ENCODE measurements at places on chromosomes 12 and 14.

GRCh38 chr14:102415671-102416070 is 52.9 kb downstream of the TECPR2 start:
- DNase-seq, result no peak

DNA sequence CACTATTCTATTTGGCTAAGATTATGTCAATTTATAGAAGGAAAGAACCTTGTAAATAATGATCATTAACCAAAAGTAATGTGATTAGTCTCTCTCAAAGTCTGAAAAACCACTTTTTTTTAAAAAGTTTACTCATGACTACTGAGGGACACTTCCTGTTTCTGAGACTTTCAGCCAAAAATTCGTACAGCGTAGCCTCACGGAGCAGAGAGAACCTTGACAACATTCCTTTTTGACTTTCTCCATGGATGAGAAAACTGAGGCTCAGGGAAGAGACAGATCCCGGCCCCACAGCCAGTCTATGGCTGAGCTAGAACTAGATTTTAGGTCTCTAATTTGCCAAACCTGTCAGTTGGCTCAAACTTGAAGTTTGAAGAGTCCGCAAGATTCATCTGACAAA is 68.2 kb downstream of the DAD1 start:
- no peak for DNase-seq

GRCh38 chr12:21190016-21190415 is 59.0 kb downstream of the SLCO1B1 start:
- no peak for DNase-seq

GRCh38 chr14:79525416-79525815 is 685.9 kb downstream of the DIO2 start:
- DNase-seq, result no peak

GRCh38 chr12:88889326-88890110 is 309.2 kb upstream of the KITLG start:
- DNase-seq, result no peak

DNA sequence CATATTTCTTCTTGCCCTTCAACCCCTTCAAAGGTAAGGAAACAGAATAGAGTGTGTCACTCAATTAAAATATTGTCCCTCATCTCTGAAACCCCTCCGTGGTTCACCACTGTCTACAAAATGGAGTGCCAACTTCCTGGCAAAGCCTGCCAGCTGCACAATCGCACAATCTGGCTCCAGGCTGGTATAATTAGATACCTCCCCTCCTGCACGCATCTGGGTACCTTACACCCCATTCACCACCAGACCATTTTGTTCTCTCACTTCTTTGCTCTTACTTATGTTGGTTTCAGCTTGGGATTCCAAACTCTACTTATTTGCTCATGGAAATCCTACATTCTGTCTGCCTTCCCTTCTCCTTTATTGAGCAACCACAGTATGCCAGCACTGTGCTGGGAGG is 314.9 kb downstream of the NUAK1 start:
- DNase-seq, result no peak

- peak; percentile 92 for DNase-seq
Measured at GRCh38 chr12:3698218-3698974, 54.5 kb downstream of the CRACR2A start.

DNA sequence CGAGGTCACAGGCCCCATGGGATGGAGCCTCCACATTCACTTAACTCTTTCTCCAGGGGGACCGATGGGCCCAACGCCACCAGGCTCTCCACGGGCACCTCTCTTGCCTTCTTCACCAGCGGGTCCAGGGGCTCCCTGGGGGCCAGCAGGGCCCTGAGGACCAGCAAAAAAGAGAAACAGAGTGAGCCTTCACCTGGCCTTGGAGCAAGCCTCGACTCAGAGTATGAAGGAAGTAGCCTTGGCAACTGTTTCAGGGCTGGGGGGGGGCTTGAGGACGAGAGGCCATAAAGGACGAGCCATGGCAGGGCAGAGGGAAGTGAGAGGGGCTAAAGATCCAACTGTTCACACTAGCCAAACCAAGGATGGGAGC is 18.0 kb downstream of the COL2A1 start:
- DNase-seq, result no peak

DNA sequence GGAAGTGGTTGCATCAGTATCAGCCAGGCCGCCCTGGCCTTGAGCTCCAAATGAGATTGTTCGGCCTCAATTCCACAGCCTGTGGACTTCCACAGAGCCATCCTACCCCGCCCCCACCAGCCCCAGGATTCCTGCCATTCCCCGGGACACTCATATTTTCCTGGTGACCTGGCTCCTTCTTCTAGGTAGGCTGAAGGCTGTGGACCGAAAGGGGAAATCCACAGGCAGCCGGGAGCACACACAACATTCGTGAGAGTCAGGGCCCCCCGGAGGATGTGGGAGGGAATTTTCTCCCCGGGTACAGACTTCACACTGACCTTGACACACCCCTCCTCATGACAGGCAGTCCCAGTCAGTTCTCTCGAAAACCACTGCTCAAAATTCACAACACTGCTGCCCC is 39.9 kb downstream of the RIN3 start:
- DNase-seq, result no peak

DNA sequence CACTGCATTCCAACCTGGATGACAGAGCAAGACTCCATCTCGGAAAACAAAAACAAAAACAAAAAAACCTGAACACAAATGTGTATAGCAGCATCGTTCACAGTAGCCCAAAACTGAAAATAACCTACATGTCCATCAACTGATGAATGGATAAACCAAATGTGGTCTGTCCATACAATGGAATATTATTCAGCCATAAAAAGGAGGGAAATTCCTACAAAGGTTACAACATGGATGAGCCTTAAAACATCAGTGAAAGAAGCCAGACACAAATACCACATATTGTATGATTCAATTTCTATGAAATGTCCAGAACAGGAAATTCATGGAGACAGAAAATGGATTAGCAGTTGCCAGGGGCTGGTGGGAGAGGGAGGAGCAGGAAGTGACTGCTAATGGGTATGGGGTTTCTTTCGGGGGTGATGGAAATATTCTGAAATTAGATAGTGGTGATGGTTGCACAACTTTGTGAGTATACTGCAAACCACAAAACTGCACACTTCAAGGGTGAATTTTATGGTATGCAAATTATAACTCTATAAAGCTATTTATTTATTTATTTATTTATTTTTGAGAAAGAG is 4.0 kb downstream of the MYL2 start:
- no peak for DNase-seq

All from NCI-H1105 (cell line).